H54 (cell line): ENCODE measurements at places on chromosomes 4 and X.

DNA sequence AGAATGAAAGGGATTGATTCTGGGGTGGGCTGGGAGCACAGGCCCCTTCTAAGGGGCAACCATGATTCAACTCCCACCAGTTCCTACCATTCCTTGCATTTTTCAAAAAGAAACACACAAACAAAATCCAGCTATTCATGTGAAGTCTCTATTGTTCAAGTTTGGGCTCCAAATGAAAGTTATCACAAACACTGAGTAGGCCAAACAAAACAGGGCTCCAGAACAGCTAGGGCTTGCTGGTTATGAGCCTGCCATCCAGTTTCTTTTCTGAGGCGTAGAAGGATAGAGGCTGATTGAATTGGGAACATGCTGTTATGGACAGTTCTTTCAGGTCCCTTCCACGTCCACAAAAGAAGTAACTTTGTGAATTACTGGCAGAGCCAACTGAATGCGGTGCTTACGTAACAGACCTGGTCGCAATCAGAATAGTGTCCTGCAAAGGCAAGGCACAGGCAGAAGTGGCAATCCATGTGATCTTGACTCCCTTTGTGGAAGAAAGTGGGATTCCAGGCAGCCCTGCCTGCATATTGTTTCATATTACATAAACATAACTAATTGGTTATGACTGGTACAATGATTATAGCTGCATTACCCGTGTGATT, 244.5 kb downstream of the SCFD2 start:
- DNase-seq: no peak

DNA sequence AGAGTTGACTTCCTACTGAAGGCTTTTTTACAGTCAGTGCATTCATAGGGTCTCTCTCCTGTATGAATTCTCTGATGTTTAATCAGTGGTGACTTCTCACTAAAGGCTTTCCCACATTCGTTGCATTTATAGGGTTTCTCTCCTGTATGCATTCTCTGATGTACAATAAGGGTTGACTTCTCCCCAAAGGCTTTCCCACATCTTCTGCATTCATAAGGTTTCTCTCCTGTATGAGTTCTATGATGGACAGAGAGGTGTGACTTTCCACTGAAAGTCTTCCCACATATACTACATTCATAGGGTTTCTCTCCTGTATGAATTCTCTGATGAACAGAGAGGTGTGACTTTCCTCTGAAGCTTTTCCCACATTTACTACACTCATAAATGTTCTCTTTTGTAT, 45.2 kb downstream of the ZNF674 start:
- DNase-seq: no peak

DNA sequence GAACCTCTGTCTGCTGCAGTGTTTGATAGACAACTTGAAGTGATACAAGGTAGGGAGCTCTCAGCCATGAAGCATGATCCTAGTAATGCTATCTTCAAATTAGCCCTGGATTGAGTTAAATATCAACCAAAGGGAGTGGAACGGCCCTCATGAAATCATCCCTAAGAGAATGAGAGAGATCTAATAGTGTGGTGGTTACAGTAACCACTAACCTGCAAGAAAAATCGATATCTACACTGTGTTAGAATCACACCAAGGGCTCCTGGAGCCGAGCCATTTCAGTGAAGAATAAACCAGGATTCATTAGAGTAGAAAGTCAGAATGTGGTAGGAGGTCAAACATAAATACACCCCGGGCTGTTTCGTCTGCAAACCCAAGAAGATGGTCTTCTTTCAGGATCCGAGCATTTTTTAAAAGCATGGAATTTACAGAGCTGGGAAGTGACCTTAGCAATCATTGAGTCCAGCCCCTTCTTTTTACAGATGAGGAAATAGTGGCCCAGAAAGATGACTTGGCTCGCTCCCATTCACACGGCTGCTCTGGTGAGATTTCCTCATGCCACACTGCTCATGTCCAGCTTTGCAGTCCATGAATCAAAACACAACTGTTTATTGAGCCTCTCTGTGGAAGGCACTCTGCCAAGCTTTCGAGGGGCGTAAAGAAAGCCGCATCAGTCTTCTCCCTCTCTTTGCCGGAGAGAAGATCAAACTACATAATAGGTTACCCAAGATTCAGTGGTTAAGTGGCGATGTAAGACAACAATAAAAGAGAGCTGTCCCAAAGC, 5.5 kb upstream of the DCTD start:
- DNase-seq: no peak

DNA sequence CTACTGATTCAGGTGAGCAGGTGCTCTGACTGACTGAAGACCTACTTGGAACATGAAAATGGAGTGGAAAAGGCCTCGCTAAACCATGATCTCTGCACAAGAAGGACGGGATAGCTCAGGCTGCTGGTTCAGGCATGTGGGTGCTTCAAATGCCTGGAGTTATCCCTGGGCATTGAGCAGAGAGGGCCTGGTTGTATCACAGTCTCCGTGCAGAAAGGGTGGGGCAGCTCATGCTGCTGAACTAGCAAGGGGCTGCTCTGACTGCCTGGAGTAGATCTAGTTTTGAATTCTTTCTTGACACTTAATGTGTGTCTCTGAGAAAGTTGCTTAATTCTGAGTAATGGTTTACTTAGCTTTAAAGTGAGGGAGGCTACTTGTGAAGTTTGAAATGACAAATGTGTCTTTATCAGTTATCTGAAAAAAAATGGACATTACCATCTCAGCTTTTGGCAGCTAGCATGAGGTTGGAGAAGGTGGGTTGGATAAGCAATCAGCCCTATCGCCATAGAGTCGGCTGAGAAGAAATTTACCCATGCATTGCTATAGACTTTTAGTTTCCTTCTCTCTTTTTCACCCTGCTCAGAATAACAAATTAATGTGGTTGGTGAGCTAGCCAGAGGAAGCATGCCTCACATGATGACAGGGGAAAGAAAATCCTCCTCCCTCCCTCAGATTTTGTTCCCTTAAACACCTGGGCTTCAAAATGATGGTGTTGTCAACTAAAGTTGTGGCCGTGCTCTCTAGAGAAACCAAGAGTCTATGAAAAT, 832.4 kb downstream of the STIM2 start:
- DNase-seq: no peak

GRCh38 chrX:150753968-150754367, 60.8 kb downstream of the MTMR1 start:
- no peak for DNase-seq

DNA sequence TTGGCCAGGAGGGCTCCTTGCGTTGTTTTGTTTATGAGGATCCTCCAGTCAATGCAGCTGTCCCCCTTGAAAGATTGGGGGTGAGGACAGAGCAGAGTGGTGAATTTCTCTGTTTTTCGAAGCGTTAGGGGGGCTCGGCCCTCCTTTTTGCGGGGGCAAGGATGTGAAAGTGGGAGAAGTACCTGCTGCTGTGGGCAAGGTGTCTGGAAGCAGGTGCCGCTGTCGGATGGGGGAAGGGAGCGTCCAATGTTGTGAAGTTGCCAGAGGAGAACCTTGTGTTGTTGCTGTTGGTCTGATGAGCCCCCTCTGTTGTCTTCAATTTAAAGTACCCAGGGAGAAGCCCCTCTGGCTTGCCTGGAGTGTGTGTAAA, 613 bp downstream of the GLRB start:
- DNase-seq: no peak

DNA sequence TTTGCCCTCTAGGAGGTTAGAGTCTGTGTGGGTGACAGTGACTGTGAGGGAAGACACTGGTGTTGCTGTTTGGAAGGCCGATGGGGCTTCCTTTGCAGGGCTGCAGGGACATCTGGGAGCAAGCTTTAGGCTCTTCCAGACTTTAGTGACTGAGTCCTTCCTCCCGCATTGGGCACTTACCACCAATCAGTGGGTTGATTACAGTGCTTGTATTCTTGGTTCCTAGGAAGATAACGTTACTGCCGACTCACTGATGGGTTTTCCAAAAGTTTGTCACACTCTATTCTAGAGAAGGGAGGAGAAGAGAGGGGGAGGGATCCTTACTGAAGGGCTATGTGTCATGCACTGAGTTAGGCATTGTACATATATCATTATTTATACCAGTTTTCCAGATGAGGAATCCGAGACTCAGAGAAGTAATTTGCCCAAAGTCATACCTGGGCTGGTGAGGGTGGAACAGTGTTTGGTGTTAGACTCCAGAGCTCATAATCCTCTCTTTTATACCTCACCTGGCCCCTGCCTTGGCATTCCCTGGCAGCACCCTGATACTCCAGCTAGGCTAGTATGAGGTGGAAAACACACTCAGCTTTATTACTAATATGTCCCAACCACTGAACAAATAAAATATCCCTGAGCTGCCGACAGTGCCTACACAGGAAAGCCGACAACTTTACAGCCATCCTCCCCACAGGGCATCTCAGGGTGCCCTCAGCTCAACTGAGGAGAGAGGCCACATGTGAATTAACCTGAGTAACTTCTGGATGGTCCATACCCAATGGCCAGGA, 3.8 kb downstream of the CHST7 start:
- DNase-seq: no peak

DNA sequence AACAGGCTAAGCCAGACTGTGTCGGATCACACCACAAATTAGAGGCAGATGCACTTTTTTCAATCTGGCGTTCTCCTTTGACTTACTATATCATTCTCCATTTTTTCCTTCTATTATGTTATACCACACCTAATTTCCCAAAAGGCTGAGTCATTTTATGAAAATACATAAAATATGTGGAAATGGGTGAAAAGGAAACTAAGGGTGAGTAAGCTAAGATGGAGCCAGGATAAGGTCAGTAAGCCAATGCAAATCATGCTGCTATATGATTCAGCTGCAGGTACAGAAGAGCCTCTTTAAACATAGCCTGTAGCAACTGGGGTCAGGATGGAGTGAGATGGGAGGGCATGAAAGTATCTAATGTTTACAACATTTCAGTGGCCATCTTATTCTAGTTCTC, 94.0 kb upstream of the TEX13A start:
- no peak for DNase-seq

GRCh38 chrX:148611993-148612392, 111.6 kb downstream of the AFF2 start:
- no peak for DNase-seq

GRCh38 chrX:25925946-25926345, 212.2 kb upstream of the MAGEB18 start:
- no peak for DNase-seq

DNA sequence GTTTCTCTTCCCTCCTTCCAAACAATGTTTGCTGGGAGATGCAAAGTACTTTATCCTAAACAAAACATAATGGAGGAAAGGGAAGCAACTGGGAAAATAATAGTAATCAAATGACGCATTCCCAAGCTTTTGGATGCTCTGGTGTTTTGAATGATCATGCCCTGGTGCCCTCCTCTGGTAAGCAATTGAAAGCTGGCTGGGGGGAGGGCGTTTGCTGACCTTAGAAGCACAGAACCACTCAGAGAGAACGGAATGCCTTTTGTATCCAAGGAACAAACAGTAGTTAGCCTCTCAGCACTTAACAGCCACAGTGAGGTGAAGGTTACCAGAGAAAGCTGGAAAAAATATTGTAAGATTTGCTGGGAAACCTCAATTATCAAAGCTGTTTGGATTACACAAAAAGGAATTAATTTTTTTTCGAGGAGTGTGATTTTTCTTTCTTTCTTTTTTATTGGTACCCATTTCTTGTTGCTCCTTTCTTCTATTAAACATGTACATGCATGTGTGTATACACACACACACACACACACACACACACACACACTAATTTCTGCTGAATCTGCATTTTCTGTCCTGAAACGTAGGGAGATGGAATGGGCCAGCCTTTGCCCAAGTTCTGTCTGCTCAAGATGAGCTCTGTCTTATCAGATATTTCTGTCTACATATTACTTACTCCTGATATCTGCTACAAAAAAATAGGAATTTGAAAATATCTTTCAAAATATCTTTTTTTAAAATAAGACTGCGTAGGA, 155.8 kb upstream of the IGFBP7 start:
- no peak for DNase-seq

DNA sequence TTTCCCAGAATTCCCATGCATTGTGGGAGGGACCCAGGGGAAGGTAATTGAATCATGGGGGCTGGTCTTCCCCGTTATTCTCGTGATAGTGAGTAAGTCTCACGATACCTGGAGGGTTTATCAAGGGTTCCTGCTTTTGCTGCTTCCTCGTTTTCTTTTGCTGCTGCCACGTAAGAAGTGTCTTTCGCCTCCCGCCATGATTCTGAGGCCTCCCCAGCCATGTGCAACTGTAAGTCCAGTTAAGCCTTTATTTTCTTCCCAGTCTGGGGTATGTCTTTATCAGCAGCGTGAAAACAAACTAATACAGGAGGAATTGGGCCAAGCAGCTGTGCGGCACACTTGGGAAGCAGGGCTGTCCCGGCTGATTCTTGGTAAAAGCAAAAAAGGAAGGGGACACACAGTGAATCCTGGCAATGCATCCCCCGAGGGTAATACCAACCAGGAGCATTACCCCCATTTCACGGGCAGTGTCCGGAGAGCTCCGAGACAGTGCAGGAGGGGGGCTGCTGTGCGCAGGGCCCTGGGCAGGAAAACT, 185.7 kb downstream of the AFAP1 start:
- no peak for DNase-seq
